ENCODE measurements at places on chromosomes 6 and 20.

- DNase-seq, result no peak
These were observed 137.6 kb downstream of the UST start for GRCh38 chr6:148884461-148884860.

DNA sequence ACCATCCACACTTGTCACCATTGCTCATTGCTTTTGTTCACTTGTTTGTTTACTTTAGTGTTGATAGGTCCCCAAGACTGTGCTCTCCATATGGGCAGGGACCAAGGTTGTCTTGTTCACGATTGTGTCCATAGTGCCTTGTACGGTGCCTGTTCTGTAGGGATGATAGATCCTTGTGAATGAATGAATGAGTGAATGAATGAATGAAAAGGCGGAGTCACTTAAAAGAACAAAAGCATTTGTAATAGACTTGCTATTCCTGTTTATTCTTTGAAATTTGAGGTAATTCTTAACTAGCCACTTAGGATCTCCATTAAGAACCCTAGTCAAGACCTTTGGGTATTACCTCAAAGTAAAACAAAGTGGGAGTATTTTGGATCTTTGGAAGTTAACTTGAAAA, 47.0 kb downstream of the UTRN start:
- no peak for DNase-seq

DNA sequence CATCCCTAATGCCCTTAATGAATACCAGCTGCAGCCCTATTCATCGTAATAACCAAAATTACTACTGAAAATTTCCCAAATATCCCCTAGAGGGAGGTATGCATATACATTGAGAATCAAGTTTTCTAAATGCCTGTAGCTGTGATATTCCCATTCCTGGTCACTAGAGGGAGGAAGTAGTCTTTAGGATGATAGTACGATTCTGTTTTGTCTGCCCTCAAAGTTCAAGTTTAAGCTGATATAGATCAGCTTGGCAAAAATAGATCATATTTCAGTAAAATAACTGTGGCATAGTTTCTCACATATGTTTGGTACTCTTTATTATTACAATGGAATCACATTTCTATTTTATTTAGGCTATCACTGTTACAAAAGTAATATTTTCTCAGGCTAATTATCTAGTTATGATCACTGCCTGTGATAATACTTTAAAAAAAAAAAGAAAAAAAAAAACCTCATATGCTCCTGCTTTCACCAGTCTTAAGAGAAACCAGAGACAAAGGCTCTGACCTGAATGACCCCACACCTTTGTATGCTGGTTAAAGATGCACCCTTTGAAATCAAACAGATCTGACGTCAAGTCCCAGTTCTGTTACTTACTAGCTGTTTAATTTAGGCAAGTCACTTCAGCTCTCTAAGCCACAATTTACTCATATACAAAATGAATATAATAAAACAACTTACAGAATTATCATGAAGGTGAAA, 11.0 kb downstream of the TSPYL1 start:
- peak; percentile 89 for DNase-seq

DNA sequence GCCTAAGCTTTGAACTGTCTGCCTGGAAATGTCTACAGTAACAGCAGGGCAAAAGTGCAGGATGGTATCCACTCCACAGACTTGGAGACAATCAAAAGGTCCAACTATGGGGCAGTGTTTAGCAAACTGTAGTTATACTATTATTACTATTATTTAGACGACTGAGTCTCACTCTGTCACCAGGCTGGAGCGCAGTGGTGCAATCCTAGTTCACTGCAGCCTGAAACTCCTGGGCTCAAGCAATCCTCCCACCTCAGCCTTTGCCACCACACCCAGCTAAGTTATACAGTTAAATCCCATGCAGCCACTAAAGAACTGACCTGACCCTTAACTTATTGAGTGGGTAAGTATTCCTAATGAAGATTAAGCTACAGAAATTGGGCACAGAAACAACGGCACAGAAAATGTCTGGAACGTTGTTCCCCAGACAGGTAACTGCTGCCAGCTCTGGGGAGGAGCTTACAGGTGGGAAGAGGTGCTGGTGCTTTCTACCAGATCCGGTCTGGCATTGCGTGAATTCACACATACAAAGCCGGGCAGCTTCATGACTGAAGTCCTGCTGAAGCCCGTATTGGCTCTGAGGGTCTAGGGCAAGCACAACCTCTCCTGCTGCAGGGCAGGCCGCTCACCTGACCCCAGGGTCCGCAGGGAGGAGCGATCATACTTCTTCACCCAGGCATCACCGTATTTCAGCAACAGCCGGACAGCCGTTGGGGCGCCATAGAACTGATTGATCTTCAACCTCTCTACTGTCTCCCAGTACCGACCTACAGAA, 27.0 kb upstream of the APMAP start:
- DNase-seq, result no peak

GRCh38 chr6:107458672-107459282, 587 bp downstream of the PDSS2 start:
- peak; percentile 30 for DNase-seq

- DNase-seq, result peak; percentile 52
These were observed 159.7 kb upstream of the RPS6KA2 start for GRCh38 chr6:166786704-166787293.

DNA sequence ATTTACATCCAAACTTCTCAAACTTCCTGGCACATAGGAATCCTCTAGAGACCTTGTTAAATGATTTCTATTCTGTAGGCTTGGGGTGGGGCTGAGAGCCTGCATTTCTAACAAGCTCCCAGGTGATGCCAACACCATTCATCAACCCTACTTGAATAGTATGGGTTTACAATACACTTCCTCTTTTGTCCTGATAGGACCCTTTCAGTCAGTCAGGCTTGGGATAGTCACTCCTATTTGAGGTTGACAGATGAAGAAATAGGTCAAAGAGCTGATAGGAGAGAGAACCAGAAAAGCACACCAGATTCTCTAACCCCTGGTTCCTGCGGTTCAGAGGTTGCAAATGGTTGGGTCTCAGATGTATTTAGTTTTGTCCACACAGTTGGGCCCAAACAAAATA, 273.4 kb downstream of the TSHZ2 start:
- no peak for DNase-seq

GRCh38 chr6:106117579-106117978, 31.4 kb downstream of the PRDM1 start:
- no peak for DNase-seq

GRCh38 chr6:155126727-155127439, 131.8 kb downstream of the TIAM2 start:
- DNase-seq, result peak; percentile 57

- DNase-seq, result no peak
These were observed 397.2 kb downstream of the SAMD5 start for GRCh38 chr6:147905711-147906110.

DNA sequence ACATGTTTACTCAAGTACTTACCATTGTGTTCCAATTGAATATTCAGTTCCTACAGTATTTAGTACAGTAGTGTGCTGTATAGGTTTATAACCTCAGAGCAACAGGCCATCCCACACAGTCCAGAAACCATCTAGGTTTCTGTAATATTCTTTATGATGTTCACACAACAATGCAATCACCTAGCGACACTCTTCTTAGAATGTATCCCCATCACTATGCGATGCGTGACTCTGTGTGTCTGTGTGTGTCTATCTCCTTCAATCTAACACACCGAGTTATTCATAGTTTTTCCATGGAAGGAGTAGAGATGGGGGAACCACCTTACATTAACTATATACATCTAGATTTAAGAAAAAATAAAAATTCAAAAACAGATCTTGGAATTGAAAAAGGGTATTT, 161.7 kb downstream of the INSM1 start:
- no peak for DNase-seq

- DNase-seq, result no peak
These were observed 425.1 kb upstream of the SULF2 start for GRCh38 chr20:48210111-48211027.

GRCh38 chr6:143097224-143097795, 36.6 kb downstream of the AIG1 start:
- DNase-seq, result no peak

Measured in HCEC 1CT (cell line).